ENCODE measurements at places on chromosomes 2 and 18.

- DNase-seq = peak; percentile 72
Observed at GRCh38 chr2:72744049-72744448, 81.8 kb downstream of the EXOC6B start.

- no peak for DNase-seq
Observed at GRCh38 chr2:101030866-101031554, 28.9 kb downstream of the RPL31 start.

DNA sequence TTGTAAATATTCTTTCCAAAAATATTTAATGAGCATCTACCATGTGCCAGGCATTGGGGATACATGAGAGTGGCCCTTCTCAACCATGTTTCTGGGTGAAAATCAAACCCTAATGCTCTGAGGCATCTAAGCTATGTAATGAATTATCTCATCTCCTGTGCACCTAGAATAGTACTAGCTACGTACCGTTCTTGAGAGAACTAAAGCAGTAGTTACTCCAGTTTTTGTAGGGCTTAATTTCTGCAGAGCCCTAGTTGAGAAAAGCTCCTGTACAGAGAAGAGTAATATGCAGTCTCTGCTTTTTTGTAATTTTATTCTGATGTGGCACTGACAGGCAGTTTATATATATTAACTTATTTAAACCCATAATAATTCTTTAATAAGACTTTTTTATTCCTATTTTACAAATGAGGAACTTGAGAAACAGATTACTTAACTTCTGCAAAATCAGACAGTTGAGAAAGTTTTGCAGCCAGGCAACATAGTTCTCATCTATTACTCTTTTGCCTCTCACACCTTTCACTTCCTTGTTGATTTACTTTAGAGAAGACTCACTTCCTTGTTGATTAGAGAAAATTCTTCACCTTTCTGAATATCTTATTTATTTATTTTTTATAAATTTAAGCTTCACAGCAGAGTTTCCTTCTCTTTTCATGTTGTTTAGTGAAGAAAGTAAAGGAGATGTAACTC, 3.1 kb downstream of the SPOPL start:
- DNase-seq = no peak

DNA sequence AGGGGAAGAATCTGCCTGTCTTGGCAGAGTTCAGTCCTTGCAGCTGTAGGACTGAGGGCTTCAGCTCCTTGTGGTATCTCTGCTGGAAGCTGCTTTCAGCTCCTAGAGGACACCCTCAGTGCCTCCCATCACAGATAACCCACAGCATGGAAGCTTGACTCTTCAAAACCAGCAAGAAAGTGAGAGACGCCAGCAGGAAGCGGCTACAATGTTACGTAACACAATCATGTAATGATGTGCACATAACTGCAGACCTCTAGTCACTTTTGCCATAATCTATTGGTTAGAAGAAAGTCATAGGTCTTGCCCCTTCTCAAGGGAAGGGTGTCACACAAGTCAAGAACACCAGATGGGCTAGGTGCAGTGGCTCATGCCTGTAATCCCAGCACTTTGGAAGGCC, 69.1 kb upstream of the AFF3 start:
- DNase-seq = peak; percentile 76

DNA sequence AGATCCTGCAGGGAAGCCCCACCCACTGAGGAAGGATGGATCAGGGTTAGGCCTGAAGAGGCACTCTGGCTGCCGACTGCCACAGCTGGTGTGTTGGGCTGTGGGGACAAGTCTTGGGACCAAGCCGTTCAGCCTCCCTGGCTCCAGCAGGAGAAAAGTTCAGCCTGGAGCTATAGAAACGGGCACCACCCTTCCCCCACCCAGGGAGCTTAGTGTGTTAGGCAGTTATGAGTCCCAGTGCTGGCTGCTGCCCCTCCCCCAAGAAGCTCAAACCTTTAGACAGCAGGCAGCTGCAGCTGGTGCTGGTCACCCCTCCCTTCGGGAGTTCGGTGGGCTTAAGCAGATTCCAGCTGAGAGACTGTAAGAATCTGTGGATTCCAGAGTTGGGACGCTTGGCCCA, 447.1 kb upstream of the HS6ST1 start:
- DNase-seq = no peak

- no peak for DNase-seq
Observed at GRCh38 chr18:2083691-2084090, 487.6 kb downstream of the METTL4 start.

- no peak for DNase-seq
Observed at GRCh38 chr2:102010902-102011301, 19.1 kb downstream of the IL1R2 start.

GRCh38 chr2:17544256-17544655, 3.8 kb downstream of the VSNL1 start:
- peak; percentile 23 for DNase-seq

DNA sequence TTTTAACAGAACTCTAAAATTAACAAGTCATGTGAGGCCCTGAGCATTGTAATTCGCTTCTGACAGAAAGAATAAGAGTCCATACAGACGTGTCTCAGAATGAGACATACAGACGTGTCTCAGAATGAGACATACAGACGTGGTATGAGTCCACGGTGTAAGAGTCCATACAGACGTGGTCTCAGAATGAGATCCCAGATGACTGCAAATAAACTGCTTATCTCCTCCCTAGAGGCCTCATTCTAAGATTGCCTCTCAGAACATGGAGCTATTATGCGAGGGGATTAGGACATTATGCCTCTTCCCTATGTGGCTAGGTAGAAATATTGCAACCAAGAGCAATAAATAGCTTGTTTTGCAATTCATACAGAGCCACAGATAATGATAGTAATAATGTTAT, 63.9 kb downstream of the NEB start:
- no peak for DNase-seq

DNA sequence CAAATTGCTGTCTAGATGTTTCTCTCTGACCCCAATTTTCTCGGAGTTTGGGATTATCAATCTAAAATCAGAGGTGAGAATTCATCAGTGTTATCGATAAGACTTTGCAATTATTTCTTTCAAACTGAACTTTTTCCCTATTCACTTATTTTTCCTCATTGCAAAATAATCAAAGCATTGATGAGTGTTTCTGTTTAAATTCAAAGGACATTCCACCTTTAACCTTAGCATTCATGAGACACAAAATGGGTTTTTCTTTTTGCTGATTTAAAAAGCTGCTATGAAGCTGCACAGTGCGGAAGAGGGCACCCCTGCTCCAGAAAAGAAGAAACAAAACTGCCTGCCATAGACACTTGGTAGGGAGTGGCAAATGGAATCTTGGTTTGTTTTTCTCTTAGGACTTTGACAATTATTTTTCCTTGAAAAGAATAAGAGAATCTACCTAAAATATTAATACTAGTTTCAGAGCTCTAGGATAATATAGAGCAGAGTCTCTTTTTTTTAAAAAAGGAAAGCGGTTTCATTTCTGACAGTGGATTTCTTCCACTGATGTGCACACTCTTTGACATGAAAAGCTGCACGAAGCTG, 203.4 kb downstream of the TGIF1 start:
- no peak for DNase-seq

- DNase-seq = no peak
Observed at GRCh38 chr2:56456791-56457190, 273.0 kb downstream of the CCDC85A start.

DNA sequence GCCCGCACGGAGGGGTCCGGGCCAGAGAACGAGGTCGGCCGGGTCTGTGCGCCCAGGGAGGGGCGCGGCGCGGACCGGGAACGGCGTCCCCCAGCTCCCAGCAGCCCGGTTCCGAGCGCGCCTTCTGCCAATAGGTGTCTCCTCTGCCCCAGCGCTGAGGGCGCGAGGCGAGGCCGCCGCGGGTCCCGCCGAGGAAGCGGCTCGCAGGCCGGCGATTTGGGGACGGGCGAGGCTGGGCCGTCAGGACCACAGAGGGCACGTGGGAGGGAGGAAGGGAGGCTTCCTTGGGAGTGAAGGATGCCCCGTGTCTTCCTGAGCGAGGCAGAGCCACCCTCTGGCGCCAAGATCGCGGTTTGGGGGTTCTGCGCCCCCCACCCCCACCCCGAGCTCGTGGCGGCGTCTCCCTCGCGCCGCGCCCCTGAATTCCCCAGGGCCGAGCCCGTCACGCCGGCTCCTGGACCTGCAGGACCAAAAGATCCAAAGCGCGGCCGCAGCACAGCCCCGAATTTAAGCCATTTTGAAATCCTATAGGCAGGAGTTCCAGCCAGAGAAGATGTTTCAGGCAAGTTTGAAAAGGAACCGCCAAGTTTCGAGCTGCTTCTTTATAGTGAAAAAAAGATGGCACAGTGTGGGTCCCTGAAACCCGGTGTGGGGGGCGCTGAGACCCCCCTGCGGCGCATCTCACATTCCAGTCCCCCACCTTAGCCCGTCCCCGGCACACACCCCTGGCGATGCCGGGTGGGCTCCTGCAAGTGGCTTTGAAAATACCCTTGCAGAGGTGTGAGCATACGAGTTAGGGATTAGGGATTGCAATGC, 909 bp downstream of the NFATC1 start:
- DNase-seq = peak; percentile 41

- no peak for DNase-seq
Observed at GRCh38 chr2:152572031-152572430, 145.2 kb downstream of the PRPF40A start.

DNA sequence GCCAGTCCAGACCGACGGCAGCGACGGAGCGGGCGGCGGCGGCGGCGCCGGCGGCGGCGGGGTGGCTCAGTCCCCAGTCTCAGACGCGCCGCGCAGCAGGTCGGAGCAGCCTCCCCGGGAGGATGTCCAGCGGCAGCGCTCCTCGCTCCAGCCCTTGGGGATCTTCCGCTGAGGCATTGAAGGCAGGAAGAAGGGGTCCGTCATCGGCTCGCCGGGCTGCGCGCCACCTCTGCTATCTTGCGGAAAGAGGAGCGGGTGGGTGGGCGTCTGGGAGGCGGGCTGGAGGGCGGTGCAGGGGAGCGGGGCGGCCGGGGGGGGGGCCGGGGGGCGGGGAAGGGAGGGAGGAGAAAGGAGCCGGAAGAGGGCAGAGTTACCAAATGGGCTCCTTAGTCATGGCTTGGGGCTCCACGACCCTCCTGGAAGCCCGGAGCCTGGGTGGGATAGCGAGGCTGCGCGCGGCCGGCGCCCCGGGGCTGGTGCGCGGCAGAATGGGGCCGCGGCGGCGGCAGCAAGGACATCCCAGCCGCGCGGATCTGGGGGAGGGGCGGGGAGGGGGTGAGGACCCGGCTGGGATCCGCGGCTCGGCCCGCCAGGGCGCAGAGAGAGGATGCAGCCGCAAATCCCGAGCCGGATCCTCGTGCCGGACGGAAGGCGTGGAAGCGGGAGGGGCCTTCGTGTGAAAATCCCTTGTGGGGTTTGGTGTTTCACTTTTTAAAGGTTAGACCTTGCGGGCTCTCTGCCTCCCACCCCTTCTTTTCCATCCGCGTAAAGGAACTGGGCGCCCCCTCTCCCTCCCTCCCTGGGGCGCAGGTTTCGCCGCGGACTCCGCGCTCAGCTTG, at the start of gene NETO1:
NETO1 (minus strand) TSS at position 242 of the 839 bp plus-strand sequence. CDS start 696 bp downstream, outside the sequence.
- DNase-seq = peak; percentile 7

- DNase-seq = no peak
Observed at GRCh38 chr2:235832941-235833340, 335.2 kb downstream of the GBX2 start.

DNA sequence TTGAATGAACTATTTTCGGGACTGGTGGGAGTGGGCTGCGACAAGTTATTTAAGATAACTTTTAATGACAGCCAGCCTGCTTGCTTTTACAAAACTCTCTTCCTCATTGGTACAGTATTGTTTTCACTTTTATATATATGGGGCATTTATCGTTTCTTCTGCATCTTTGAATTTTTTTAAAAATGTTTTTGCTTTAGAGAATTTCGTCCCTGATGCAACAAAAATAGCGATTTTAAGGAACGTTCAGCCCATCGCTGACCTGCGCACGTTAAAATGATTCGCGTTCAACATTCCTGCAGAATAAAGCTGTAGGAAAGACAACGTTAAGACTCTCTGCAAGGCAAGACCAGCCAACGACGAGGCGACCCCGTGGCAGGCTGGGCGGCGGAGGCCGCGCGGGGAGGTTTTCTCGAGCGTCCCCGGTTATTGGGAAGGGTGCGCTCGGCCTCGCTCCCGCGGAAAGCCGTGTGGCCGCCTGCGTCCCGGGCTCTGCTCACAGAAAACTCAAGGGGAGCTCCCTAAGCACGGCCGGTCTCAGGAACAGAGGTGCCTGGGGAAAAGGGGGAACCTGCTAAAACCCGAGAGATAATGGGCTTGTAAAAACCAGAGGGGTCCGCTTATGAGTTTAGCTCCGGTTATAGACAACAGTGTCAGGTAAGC, 3.0 kb downstream of the PAX8 start:
- DNase-seq = no peak

GRCh38 chr2:31381601-31382000, 32.9 kb downstream of the XDH start:
- no peak for DNase-seq

- DNase-seq = no peak
Observed at GRCh38 chr18:57438743-57439608, 3.8 kb downstream of the ONECUT2 start.

All from choroid plexus epithelial cell (primary cell).